ENCODE measurements at places on chromosomes 3 and 15. TPM values are rescaled to one million over a fixed set of nuclear protein-coding genes. Genes with fewer than 3 reads are reported as not detected.

- H3K27ac ChIP-seq: no peak overlapping the region
- no peaks in the 10 kb centered on the region for H3K4me1 ChIP-seq
- no peak for DNase-seq
- H3K36me3 ChIP-seq: no peaks in the 10 kb centered on the region
Measured at GRCh38 chr3:58723173-58723572, 56.6 kb upstream of the FAM3D start.

- no peaks in the 10 kb centered on the region for H3K27me3 ChIP-seq
- H3K4me1 ChIP-seq: peaks cover 15% of the 10 kb centered on the region
- peaks cover 64% of the 10 kb centered on the region for H3K36me3 ChIP-seq
- no peak for DNase-seq
- H3K27ac ChIP-seq: no peak overlapping the region
- H3K4me3 ChIP-seq: no peak overlapping the region
Measured at GRCh38 chr3:100155128-100155527, 40.8 kb upstream of the FILIP1L start.

The SLC9A9 gene
- 1.9 TPM for total RNA-seq

DNA sequence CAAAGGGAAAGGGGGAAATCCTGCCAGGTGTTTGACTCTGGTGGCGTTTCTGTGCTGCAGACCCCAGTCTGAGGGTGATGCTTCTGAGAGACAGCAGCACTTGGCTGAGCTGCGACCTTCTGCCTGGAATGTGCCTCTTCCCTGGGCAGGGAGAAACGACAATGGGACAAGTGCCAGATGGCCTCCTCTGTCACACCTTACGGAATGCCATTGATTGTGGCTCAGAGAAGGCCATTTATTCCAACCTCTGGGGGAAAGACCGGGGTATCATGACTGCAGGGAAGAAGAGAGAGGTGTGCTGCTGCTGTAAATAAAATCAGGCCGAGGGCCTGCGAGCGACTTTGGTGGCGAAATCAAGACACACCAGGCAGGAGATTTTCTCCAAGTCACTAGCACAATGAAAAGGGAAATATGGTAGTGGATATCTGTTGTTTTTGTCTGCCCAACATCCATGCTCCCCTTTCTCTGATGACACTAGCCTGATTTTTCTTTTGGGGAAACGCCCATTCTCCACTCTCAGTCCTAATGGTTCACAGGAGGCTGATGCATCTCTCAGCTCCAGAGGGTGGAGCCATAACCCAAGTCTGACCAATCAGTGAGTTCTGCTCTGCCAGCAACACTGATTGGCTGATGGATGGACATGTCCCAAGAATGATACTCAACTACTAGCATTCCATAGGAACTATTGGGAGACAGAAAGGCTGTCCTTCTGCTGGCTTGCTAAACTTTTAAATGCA is 336.1 kb downstream of the FOXP1 start:
- H3K4me1 ChIP-seq: peaks cover 83% of the 10 kb centered on the region
- no peak overlapping the region for H3K4me3 ChIP-seq
- H3K27me3 ChIP-seq: no peaks in the 10 kb centered on the region
- H3K27ac ChIP-seq: peak overlapping the region; percentile 3
- H3K36me3 ChIP-seq: peaks cover 18% of the 10 kb centered on the region

GRCh38 chr15:60713119-60714084 is 234.5 kb upstream of the ICE2 start:
- H3K4me1 ChIP-seq: peaks cover 9% of the 10 kb centered on the region
- H3K36me3 ChIP-seq: no peaks in the 10 kb centered on the region
- no peak overlapping the region for H3K27ac ChIP-seq
- H3K4me3 ChIP-seq: no peak overlapping the region
- no peaks in the 10 kb centered on the region for H3K27me3 ChIP-seq
- DNase-seq: no peak

The GOLGA8J gene
- 0.38 TPM for total RNA-seq

DNA sequence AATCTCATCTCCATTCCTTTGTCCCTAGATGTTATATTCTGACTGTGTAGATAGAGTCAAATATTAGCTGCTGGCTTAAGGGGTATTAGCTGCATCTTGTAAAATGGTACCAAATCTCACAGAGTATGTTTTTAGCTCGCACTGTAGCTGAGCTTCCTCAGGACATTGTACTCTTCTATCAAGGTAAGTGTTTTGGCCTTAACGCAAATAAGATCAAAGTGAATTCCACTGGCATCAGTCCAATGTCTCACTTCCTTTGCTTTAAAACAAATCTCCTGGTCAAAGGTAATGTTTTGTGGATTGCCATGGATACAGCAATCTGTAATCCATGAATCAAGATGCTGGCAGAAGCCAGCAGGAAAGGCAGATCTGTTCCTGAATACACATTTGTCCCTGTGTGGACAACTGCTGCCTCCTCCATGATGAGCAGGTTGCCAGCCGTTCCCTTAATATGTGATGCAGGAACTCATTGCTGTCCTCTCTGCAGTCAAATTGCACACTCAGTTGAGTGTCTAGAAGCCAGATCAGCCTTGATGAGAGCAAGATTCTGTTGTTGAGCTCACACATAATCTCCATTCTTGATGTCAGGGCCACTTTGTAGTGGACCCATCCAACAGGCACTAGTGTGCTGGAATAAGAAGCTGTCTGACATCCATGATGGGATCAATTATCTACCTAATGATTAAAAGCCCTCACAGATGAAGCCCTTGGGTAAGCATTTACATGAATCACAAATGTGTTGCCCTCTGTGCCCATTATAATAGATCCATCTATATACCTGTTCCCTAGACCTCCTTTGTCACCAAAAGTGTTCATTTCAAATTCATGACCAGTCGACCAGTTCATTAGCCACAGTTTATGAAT is 96.6 kb upstream of the AGTR1 start:
- H3K27ac ChIP-seq: no peak overlapping the region
- no peaks in the 10 kb centered on the region for H3K4me1 ChIP-seq
- no peak for DNase-seq
- H3K27me3 ChIP-seq: no peaks in the 10 kb centered on the region
- no peak overlapping the region for H3K4me3 ChIP-seq

The MORC1 gene
- not detected for total RNA-seq

GRCh38 chr15:78178064-78178463 is 28.9 kb downstream of the IDH3A start:
- H3K4me1 ChIP-seq: peaks cover 16% of the 10 kb centered on the region
- no peaks in the 10 kb centered on the region for H3K27me3 ChIP-seq
- no peak overlapping the region for H3K27ac ChIP-seq
- no peak overlapping the region for H3K4me3 ChIP-seq

The TEX55 gene
- not detected for total RNA-seq

- peaks cover 3% of the 10 kb centered on the region for H3K36me3 ChIP-seq
- no peak overlapping the region for H3K27ac ChIP-seq
- DNase-seq: peak; percentile 93
- H3K4me1 ChIP-seq: peaks cover 2% of the 10 kb centered on the region
Measured at GRCh38 chr3:113051302-113051711, 60.5 kb downstream of the GTPBP8 start.

DNA sequence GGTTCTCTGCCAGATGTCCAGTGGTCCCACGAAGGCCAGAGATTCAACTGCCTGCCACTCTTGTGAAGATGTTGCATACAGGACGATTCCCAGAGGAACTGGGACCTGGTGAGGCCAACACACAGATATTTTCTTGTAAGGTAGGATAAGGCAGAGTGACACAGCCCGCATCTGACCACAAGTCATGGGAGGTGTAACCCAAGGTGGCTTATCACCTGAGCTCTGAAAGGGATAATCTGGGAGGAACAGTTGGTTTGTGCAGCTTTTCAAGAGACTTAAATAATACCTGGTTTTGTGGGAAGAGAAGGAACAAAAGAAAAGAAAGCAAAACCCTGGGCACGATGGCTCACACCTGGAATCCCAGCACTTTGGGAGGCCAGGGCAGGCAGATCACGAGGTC is 39.8 kb upstream of the NR2F2 start:
- no peak overlapping the region for H3K27ac ChIP-seq
- no peak overlapping the region for H3K4me3 ChIP-seq
- no peaks in the 10 kb centered on the region for H3K36me3 ChIP-seq
- no peak for DNase-seq
- peaks cover 11% of the 10 kb centered on the region for H3K27me3 ChIP-seq

The ITIH4 gene
- total RNA-seq: 3.9 TPM

DNA sequence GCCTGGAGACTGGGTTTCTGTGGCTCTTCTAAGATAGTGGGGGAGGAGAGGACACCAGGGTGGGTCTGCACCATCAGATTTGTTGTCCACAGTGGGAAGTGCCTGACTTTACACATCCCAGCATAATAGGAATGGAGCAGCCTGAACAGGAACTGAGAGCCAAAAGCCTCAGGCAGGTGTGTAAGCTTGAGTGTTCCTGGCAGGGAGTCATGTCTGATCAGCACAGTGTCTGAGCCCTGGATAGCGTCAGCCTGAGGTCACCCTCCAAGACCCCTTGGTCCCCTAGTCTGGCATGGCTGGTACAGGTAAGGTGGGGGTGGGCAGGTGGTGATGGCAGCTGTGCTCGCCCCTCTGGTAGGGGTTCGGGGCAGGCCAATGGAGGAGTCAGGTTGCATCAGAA is 20.2 kb downstream of the INSYN1 start:
- no peak overlapping the region for H3K4me3 ChIP-seq
- H3K36me3 ChIP-seq: no peaks in the 10 kb centered on the region
- no peak overlapping the region for H3K27ac ChIP-seq
- DNase-seq: no peak

The CDCP1 gene
- total RNA-seq: 0.36 TPM

DNA sequence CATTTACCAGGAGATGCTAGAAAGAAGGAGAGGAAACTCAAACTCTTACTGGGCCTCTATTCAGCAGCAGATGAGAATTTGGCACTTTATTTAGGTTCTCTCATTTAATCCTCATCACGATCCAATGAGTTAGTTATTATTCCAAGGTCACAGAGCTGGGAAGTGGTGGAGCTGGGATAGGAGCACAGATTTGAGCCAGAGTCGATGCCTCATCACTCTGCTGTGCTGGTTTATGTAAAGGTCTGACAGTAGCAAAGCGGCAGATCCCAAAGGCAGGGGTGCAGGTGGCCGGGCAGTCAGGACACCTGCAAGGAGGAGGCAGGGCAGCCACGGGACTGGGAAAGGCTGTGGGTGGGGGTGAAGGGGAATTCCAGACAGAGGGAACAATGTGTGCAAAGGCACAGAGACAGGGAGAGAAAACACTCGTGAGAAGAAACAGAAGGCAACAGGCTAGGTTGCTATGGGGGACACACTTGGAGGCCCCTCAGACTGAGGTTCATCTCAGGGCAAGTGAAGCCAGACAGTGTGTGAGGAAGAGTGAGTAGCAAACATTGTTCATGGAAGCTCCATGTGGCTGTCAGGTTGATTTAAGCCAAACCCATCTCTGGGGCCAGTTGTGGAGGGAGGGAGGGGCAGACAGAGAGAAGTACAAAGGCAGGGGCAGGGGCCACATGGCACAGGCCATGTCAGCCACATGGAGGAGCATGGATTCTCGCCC is 26.8 kb downstream of the RAB6B start:
- no peak overlapping the region for H3K4me3 ChIP-seq
- no peaks in the 10 kb centered on the region for H3K36me3 ChIP-seq
- H3K27me3 ChIP-seq: peaks cover 5% of the 10 kb centered on the region
- DNase-seq: no peak
- H3K4me1 ChIP-seq: no peaks in the 10 kb centered on the region

DNA sequence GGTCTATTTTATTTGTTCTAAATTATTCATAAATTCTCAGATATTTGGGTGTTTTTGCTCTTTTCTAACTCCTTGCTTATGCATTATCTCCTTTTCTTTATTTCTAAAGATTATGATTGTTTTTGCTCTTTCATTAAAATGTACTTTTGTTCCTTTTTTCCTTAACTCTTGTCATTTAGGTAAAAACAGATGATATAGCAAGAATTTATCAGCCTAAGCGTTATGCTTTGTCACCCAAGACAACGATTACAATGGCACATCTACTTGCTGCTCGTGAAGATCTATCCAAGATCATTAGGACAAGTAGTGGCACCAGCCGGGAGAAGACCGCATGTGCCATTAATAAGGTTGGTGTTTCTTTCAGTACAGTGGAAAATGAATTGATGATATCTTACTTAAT is 27.2 kb downstream of the FAM98B start:
- H3K27ac ChIP-seq: peak overlapping the region; percentile 21
- no peak overlapping the region for H3K4me3 ChIP-seq
- no peaks in the 10 kb centered on the region for H3K27me3 ChIP-seq
- no peak for DNase-seq
- peaks cover 37% of the 10 kb centered on the region for H3K36me3 ChIP-seq
- peaks cover 36% of the 10 kb centered on the region for H3K4me1 ChIP-seq

The CELSR3 gene
- total RNA-seq: 15.8 TPM

DNA sequence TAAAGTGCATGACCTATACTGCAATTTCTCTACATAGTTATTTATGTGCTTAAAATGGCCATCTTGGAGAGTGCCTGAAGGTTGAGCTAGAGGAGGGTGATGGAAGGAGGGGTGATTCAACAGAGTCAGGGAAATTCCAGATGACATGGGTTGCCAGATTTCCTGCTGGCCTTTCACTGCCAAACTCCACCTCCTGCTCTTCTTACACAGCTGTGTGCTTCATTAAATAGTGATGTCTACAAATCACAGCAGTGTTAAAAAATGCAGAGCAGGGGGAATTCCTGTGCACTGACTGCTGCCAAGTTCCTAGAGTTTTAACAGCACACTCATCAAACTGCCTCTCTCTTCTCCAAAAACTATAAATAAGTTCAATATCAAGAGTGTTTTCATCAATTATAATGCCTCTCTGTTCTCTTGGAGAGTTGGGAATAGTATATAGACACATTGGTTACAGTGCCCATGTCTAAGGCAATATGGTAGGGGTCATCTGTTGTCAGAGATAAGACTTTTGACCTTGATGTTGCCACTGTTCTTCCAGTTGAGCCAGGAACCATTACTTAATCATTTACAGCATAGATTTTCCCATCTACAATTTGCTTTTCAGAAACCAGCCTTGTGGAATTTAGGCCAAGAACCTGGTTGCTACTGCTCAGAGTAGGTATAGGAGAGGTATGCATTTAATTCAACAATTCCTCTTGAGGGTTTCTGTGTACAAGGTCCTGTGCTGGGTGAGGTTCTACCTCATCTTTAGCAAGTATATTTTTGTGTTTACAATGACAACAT is 79.6 kb downstream of the TP63 start:
- no peak overlapping the region for H3K27ac ChIP-seq
- H3K4me1 ChIP-seq: peaks cover 5% of the 10 kb centered on the region
- H3K4me3 ChIP-seq: no peak overlapping the region
- no peaks in the 10 kb centered on the region for H3K27me3 ChIP-seq
- peak; percentile 30 for DNase-seq
- H3K36me3 ChIP-seq: no peaks in the 10 kb centered on the region

DNA sequence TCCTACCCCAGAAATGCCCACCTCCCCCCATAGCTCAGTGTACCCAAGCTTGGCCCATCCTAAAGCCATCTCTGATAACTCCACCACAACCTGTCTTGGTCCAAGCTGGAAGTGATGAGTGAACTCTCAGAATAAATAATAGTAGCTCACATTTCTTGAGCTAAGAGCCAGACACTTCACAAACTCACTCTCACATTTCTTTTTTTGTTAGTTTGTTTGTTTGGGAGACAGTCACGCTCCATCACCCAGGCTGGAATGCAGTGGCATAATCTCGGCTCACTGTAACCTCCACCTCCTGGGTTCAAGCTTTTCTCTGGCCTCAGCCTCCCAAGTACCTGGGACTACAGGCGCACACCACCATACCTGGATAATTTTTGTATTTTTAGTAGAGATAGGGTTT is 46.2 kb downstream of the LIPC start:
- peak overlapping the region; percentile 93 for H3K27ac ChIP-seq
- no peak for DNase-seq
- no peaks in the 10 kb centered on the region for H3K27me3 ChIP-seq
- no peak overlapping the region for H3K4me3 ChIP-seq

Data from activated CD8-positive, alpha-beta T cell treated with anti-CD3 and anti-CD28 coated beads for 36 hours (primary cell).